ENCODE measurements at places on chromosomes 1 and 21.

DNA sequence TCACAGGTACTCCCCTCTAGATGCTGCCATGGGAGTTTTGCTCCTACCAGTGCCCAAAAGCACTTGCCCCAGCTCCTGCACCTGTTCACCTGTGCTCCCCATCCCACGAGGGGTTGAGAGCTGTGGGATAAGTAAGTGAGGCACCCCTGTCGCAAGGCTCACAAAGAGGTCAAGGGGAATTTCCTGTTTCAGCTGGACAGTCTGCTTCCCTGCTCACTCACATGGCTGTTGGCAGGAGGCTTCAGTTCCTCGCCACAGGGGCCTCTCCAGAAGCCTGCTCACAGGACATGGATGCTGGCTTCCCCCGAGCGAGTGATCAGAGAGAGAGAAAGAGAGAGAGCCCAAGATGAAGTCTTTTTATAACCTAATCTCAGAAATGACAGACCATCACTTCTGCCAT is 8.7 kb upstream of the NCMAP start:
- DNase-seq = no peak

- no peak for DNase-seq
Observed at GRCh38 chr21:23977971-23978370, 1629.3 kb downstream of the MRPL39 start.

DNA sequence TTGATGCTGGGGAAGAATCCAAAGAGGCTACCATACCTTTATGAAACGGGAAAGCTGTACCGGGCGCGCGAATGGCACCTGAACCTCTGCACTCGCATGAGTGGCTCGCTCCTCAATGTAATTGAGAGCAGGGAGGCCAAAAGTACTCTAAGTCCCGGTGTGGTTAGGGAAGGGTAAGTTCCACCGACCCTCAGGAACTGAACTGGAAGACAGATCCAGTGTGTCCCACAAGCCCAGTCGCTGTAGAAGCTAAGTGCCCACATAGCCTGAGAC is 1.0 kb downstream of the GATAD2B start:
- no peak for DNase-seq

GRCh38 chr1:211566431-211567025 is 12.4 kb downstream of the SLC30A1 start:
- no peak for DNase-seq

DNA sequence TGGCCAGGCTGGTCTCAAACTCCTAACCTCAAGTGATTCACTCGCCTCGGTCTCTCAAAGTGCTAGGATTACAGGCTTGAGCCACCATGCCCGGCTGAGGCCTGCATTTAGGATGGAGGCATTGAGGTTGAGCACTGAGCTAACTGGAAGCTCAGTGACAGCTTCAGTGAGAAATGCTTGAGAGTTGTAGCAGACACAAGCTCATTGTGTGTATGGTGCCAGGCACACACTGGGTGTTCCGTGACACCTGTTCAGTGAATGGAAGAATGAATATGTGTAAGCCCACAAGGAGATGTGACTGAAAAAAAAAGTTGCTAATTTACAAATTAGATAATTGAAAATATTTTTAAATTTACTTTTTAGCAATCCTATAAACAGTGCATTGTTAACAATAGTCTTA is 21.8 kb downstream of the LURAP1 start:
- DNase-seq = no peak

Data from activated T-cell treated with anti-CD3 and anti-CD28 coated beads for 1 hour (primary cell).